ENCODE measurements at places on chromosomes 5 and 9. TPM values are rescaled to one million over a fixed set of nuclear protein-coding genes. Genes with fewer than 3 reads are reported as not detected.

Gene PLPPR1
- total RNA-seq, result not detected

Gene ZNF300
- 0.85 TPM for total RNA-seq

GRCh38 chr5:61805101-61805500 is 473.0 kb downstream of the ZSWIM6 start:
- no peaks in the 10 kb centered on the region for H3K4me1 ChIP-seq
- no peak overlapping the region for H3K4me3 ChIP-seq
- H3K27ac ChIP-seq, result no peak overlapping the region
- peaks cover 2% of the 10 kb centered on the region for H3K27me3 ChIP-seq
- DNase-seq, result no peak

Gene TIFAB
- not detected for total RNA-seq

Gene SMU1
- 26.1 TPM for total RNA-seq

Gene OR1B1
- total RNA-seq, result not detected

Gene IL33
- total RNA-seq, result not detected

DNA sequence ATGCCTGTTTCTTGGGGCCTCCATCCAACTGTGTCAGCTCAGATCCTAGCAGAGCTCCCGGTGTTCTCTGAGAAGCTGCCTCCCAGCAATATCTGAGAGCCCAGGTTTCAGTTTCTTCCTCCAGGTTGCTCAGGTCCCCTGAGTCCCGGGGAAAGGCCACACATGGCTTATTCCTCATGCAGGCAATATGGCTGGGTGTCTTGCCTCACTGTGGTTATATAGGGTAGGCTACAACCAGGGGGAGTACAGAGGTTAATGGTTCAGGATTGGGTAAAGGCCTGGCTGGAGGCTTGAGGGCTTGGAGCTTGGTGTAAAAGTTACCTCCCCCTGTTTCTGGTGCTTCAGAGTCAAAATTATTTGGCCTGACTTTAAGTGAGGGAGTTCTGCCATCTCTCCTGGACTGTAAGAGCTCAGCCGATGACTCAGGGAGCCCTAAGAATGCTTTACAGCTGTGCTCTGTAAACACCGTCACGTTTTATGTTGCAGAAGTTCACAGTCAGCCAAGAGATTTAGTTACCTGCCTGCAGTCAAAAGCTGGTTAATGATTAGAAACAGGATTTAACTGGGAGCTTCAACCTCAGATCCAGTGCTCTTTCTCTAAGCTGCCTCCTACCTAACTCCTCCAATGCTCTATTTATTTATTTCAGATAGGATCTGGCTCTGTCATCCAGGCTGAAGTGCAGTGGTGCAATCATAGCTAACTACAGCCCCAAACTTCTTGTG is 24.3 kb upstream of the UBAP2 start:
- no peaks in the 10 kb centered on the region for H3K4me1 ChIP-seq
- no peaks in the 10 kb centered on the region for H3K27me3 ChIP-seq
- no peak for DNase-seq
- H3K36me3 ChIP-seq, result no peaks in the 10 kb centered on the region

Gene PCDHGA9
- 0.10 TPM for total RNA-seq

DNA sequence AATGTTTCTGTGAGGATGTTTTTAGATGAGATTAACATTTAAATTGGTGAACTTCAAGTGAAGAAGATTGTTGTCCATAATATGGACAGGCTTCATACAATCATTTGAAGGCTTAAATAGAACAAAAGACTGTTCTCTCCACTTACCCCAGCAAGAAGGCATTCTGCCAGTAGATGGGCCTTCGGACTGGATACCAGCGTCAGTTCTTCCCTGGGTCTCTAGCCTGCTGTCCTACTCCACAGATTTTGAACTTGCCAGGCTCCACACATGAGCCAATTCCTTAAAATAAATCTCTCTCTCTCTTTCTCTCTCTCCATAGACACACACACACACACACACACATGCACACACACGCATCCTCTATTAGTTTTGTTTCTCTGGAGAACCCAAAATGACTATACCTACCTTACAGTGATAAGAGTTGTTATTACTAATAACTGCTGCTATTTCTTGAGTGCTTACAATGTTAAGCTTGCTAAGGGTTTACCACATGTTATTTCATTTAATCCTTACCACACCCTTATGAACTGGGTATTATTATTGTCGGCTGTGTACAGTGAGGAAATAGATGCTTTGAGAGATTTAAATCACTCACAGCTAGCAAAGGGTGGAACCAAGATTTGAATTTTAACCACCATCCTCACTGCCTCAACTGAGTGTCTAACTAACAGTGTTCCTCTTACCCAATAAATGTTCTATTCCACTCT is 19.8 kb upstream of the IQGAP2 start:
- H3K27me3 ChIP-seq, result no peaks in the 10 kb centered on the region
- no peak overlapping the region for H3K27ac ChIP-seq
- no peak for DNase-seq
- no peak overlapping the region for H3K4me3 ChIP-seq
- H3K36me3 ChIP-seq, result no peaks in the 10 kb centered on the region
- H3K4me1 ChIP-seq, result peaks cover 38% of the 10 kb centered on the region

Gene PDCD1LG2
- total RNA-seq, result 0.73 TPM

GRCh38 chr9:121972501-121972981 is 120.6 kb downstream of the TTLL11 start:
- no peak overlapping the region for H3K27ac ChIP-seq
- no peaks in the 10 kb centered on the region for H3K4me1 ChIP-seq
- no peak overlapping the region for H3K4me3 ChIP-seq
- DNase-seq, result no peak
- H3K36me3 ChIP-seq, result peaks cover 3% of the 10 kb centered on the region
- no peaks in the 10 kb centered on the region for H3K27me3 ChIP-seq

- no peak overlapping the region for H3K4me3 ChIP-seq
- no peaks in the 10 kb centered on the region for H3K27me3 ChIP-seq
- peaks cover 7% of the 10 kb centered on the region for H3K36me3 ChIP-seq
Observed at GRCh38 chr9:130117816-130118632, 54.2 kb upstream of the NCS1 start.

- H3K27me3 ChIP-seq, result peaks cover 13% of the 10 kb centered on the region
- H3K27ac ChIP-seq, result no peak overlapping the region
- no peak for DNase-seq
- H3K36me3 ChIP-seq, result no peaks in the 10 kb centered on the region
- H3K4me1 ChIP-seq, result no peaks in the 10 kb centered on the region
Observed at GRCh38 chr5:73812457-73812856, 186.5 kb downstream of the ARHGEF28 start.

Gene CKS2
- total RNA-seq, result 229 TPM

Measured in activated CD4-positive, alpha-beta memory T cell treated with anti-CD3 and anti-CD28 coated beads for 36 hours (primary cell).